ENCODE measurements at places on chromosomes 13 and 19.

- DNase-seq, result no peak
Observed at GRCh38 chr19:39407410-39407659, 688 bp downstream of the ZFP36 start.

GRCh38 chr13:109862627-109863026 lies 76.2 kb upstream of the IRS2 start:
- no peak for DNase-seq

GRCh38 chr19:56269348-56269747 lies 3.2 kb upstream of the EDDM13 start:
- no peak for DNase-seq

DNA sequence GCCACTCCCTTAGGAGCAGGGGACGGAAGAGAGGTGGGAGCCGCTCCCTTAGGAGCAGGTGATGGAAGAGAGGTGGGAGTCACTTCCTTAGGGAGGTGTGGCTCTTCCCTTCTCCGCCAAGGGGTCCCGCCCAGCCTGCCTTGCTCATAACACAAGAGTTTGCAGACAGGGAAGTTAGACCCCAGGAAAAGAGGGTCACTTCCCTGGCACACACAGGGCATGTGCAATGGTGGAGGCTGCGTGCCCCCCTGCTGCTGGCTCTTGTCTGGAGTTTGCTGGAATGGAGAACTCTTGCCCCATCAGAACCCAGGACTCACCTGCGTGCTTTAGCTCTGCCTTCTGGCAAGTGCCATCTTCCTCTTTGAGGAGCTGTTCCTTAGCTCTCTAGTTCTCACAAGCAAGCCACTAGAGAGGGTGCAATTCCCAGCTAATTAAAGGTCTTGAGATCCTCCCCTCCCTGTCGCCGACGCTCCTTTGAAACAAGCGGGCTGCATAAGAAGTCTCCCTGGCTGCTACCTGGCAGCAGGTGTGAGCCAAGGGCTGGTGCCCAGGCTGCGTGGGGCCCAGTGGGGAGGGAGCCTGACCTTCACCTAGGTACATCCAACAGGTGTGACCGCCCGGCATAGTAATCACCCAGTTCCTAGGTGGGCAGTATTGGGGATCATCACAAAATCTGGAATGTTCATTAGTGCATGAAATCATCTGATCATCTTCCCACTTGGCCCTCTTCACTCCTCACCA lies 281.6 kb downstream of the ZNF536 start:
- no peak for DNase-seq

GRCh38 chr19:44642377-44642776 lies 1.3 kb upstream of the PVR start:
- DNase-seq, result no peak

DNA sequence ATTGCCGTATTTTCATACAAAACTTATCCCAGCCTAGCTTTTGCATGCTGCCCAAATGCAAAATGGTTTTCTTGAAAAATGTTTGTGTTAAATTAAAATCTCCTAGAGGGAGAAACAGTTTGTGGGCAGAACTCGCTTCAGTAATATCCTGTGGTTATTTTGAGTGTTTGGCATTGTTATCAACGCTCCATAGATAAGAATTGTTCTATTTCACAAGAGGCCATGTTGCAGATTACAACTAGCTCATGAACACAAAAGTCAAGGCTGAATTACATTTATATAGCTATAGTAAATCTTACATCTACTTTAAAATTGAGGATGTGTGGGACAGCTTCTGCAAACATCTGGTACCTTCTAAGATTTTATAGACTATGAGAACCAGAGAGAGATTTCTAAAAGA lies 447.9 kb downstream of the DCT start:
- no peak for DNase-seq

DNA sequence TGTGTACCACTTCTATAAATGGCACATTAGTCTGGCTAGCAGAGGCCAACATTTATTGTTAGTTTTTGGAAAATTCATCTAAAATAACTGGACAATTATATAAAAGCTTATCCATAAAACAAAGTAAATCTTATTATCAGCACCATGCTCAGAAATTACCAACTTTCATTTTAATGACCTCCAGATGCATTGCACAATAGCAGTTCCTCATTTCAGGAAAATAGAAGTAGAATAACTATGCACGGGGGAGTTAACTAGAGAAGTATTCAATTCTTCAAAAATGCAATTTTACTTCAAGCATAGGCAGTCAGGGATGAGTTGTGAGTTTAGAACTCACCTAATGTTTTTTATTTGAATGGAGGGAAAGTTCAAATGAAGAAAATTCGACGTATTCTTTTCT lies 1023.5 kb downstream of the PCDH17 start:
- no peak for DNase-seq

DNA sequence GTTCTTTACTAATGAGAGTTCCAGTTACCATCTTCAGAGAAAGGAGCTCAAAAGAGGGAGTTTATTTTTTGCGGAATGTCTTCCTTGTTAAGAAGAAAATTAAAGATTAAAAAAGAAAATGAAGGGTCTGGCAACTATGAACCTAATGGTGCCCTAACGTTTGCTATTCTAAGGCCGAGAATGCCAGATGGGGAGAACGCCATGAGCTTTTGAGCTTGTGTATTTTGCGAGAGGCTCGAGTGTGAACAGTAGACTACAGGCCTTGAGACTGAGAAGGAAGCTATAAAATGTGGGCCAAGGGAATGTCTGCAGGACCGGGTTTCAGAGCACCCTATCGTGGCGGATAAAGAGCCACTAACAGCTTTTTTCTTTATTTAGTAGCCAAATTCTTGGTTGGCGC lies 6.7 kb downstream of the FGF14 start:
- DNase-seq, result no peak

- DNase-seq, result no peak
Observed at GRCh38 chr19:5417495-5418436, 37.5 kb upstream of the ZNRF4 start.

GRCh38 chr13:40984668-40985366 lies 34.3 kb downstream of the ELF1 start:
- DNase-seq, result peak; percentile 42

- no peak for DNase-seq
Observed at GRCh38 chr13:73715911-73716510, 418.2 kb downstream of the KLF12 start.

DNA sequence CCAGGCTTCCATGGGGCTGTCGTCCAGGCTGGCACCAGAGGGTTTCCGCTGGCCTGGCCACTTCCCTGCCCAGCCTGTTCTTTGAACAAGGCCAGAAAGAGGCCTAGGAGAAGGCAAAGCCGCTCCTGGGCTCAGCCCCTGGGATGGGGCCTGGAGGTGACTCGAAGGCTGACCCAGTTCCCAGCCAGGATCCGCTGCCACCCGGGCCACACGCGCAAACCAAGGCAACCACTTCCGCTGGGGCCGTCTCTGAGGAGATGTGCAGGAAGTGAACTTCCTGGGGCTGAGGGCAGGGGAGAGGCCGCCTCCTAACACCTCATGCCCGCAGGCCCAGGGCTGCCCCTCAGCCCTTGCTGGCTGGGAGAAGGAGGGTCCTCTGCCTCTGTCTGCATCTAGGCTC lies 15.2 kb downstream of the PLEKHF1 start:
- DNase-seq, result peak; percentile 70

- DNase-seq, result no peak
Observed at GRCh38 chr13:24271231-24271600, 38.2 kb upstream of the C1QTNF9 start.

DNA sequence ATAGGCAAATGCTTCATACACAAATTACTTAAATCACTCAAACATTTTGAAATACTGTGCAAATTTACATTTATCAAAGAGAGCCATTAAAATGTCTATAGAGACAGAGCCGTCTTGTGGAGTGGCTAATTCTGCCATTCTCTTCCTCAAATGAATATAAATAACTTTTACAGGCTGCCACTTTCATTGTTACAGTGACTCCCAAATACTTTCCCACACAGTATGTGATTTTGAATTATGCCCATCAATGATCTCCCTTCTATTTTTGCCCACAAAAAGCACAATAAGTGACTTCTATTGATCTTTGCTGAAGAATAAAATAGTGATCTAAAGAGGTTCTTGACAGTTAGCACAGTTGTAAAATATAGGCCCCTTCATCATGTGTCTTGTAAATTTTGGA lies 1244.9 kb downstream of the PCDH17 start:
- DNase-seq, result no peak

DNA sequence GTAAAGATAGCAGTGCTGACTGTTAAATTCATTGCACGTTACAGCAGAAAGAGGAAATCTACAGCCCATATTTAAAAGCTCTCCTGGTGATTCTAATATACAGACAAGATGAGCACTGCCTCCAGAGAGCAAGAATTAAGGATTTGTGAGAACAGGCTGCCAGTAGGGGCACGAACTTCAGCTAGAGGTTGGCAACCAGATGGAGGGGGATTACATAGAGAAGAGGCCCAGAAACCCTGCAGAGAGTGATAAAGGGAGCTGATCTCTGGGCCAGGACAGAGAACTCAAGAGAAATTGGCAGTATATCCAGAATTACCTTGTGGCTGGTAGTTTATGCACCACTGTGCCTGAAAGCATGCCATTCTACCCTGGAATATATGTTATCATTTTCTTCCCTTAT lies 144.8 kb downstream of the UFM1 start:
- no peak for DNase-seq

DNA sequence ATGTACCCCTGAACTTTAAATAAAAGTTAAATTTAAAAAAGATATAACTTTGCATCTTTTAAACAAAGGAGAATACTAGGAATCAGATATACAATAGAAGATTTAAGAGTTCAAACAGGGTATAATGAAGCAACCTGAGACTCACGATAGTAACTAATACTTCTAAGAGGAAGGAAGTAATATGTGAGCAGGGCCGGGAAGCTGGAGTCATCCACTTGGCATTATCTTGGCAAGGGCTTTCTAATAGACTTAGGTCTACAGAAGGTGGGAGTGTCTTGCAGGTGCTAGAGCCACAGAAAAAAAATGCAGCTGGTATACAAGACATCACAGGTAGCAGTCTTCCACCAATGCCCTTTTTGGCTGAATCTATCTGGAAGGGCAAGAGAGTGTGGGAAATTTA lies 231.9 kb downstream of the KCTD12 start:
- DNase-seq, result no peak

DNA sequence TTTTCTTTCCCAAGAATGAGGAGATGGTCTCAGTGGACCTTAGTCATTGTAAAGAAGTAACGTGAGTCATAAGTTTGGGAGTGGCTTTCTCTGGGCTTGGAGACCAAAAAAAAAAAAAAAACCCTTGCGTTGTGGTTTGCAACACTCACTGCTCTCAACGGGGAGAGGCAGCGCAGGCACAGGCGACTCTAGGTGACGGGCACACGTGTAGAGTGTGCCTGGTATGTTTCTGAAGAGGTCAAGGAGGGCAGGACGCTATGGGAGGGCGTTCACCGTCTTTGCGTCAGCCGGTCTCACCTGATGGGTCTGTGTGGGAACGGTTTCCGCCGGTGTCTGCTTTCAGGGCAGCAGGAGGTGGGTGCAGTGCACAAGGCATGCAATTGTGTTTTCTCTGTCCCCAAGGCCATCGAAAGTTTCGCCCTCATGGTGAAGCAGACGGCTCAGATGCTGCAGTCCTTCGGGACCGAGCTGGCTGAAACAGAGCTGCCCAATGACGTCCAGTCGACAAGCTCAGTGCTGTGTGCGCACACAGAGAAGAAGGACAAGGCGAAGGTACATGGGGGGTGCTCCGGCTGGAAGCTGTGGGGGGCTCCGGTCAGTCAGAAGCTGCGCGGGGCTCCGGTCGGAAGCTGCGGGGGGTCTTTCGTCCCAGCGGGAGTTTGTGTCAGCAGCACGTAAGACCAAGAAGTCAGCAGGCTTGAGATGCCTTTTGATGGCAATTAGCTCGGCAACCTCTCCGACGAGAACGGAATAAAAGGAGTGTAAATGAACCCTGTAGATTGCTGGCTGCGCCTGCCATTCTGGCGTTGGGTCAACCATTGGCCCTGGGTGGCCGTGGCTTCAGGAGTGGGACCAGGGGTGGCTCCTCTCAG lies 40.8 kb upstream of the F7 start:
- no peak for DNase-seq

DNA sequence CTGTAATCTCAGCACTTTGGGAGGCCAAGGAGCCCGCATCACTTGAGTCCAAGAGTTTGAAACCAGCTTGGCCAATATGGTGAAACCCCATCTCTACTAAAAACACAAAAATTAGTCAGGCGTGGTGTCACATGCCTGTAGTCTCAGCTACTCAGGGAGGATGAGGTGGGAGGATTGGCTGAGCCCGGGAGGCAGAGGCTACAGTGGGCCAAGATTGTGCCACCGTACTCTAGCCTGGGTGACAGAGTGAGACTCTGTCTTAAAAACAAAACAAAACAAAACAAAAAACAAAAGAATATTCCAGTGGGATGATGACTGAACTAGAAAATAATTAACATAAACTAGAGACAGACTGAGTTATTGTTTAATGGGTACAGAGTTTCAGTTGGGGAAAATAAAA lies 81.7 kb upstream of the ABCC4 start:
- DNase-seq, result no peak

GRCh38 chr13:76331943-76332712 lies 554.1 kb downstream of the KCTD12 start:
- DNase-seq, result no peak

DNA sequence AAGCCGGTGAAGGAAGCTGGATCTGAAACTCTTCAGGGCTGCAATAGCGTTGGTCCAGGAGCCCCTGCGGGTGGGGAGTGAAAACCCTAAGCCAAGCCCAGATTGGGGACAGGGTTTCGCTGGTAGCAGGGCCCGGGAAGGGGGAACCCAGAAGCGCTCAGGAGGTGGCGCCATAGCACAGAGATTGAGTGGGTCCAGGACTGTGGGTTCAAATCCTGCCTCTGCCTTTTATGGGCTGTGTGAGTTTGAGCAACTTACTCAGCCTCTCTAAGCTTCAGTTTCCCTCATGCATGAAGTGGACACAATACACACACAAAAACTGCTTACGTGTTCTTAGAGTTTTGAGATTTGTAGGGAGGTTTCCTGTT lies 8.3 kb upstream of the SYCN start:
- DNase-seq, result peak; percentile 37

- DNase-seq, result no peak
Observed at GRCh38 chr13:88074794-88075510, 403.8 kb downstream of the SLITRK5 start.

DNA sequence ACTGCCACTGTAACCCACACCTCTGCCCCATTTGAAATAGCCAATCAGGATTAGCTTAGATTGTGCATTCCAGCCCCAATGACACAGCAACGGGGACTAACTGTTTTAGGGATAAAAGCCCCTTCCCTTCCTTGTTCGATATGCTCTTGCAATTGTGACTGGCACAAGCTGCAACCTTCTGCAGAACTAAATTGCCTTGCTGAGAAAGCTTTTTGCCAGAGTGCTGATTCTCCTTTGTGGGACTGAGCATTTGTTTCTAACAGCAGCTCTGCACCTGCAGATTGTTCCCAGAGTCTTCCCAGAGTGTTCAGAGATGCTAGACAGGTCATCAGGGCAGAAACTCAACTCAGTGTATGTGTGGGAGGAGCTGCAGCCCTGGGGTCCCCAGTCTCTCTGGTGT lies 115.8 kb downstream of the ZNF675 start:
- DNase-seq, result no peak
